Inflammatory macrophage treated with lipopolysaccharide for 4 hours (primary cell): ENCODE measurements at places on chromosomes 12 and 14.

DNA sequence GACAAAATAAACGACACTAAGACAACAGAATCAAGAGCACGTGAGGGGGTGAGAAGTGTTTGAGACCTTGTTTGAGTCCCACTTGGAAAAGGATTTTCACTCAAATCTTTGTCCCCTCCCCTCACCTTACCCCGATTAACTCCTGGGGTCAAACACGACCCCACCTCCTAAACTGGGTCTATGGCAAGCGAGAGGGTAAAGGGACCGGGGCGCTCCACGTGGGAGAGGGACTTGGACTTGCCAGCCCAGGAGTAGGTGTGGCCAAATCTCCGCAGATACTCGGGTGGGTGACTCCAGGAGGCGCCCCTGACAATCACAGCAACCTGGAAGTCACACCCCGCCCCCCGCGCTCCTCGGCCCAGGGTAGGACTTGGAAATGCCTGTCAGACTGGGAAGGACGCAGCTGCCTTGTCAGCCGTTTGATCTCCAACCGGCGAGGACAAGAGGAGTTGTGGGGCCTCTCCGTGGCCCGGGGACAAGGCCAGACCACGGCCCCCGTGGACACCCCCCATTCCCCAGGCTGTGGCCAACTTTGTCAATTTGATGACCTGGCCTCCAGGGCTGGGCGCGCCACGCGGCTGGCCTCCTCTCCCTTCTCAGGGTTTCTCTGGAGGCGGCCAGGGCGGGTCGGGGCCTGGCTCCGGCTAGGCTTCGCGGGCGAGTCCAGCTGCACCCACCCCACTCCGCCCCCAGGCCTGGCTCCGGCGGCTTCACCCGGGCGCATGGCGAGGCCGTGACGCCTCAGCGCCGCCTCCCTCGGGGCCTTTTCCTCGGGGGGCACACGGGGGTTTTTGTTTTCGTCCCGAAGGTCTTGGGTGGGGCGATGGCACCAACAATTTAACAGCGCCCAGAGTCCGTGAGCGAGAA is 1.1 kb upstream of the BCL11B start:
- DNase-seq, result no peak

- DNase-seq, result no peak
These were observed 82.3 kb downstream of the RGS6 start for GRCh38 chr14:72014486-72014885.

GRCh38 chr12:102501773-102502172 is 21.4 kb upstream of the IGF1 start:
- peak; percentile 29 for DNase-seq

DNA sequence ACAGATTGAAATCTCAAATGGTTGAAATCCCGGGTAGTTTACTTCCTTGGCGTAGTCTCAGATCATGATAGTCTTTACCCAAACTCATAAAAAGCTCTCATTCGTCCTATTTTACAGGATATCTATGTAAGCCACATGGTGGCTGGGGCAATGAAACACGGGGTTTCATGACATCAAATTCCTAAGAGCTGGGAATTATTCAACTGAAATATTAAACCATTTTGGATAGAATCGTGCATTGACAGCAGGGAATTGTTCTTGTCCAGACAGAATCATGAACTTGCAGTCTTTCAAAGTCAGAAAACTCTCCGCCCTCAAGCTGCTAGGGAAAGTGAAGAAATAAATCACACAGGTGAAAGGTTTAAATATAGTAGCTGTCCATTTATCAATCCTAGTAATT is 33.2 kb upstream of the PRKAB1 start:
- no peak for DNase-seq

GRCh38 chr14:55136241-55136640 is 7.2 kb downstream of the LGALS3 start:
- DNase-seq, result no peak

DNA sequence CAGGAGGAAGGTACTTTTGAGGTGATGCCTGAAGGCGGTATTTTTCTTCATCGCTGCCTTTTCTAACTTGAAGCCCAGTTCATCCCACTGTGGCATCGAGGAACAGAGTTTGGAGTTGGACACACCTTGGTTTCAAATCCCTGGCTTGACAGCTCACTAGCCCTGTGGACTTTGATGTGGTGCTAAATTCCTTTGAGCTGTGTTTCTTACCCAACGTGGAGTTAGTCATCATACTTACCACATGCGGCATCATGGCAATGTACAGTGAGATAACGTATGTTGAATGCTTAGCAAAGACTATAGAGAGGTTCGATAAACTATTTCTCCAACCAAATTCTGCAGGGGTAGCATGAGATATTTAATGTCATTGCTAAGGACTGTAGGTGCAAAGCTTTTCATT is 3.4 kb downstream of the PLEKHG3 start:
- DNase-seq, result peak; percentile 60

DNA sequence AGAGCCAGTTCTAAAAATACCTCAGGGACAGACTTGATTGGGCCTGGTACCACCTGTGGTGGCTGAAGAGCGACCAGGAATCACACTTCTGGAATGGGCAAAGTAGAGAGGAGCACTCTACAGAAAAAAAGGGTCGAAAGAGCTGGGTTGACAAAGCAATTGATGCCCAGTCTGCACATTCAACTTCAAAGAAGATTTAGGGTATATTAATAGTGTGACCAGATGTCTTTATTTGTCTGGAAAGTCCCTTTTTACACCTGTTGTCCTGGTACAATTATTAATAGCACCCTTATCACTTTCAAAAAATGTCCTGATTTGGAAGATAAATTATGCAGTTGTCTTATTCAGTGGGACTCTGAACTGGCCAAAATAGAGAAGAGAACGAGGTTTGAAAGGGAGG is 137.5 kb downstream of the DYRK2 start:
- no peak for DNase-seq

DNA sequence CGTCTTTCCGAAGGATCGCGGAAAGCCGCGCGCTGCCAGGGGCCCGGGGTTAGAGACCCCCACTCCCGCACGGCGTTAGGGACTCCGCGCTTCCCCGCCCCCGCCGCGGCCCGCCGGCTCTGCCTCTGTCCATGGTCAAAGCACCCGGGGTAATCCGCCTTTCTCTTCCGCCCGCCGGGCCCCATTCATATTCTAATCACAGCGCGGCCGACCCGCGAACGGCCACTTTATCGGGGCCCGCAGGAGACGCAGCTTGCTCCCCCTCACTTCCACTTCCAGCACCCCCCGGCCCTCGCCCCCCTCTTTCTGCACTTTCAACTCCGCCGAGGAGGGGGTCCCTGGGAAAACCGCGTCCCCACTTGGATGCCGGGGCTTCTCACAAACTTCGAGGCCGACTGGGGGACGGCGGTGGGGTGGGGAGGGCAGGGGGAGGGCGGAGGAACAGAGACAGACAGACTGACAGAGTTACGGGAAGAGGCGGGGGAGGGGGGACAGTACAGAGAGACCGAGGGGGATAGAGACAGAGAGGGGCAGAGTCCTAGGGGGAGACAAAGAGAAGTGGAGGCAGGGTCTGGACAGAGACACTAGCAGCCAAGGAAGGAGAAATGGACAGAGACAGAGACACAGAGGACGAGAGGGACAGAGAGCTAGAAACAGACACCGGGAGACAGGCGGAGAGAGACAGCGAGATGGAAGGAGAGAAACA is 1.1 kb upstream of the RFX4 start:
- no peak for DNase-seq

DNA sequence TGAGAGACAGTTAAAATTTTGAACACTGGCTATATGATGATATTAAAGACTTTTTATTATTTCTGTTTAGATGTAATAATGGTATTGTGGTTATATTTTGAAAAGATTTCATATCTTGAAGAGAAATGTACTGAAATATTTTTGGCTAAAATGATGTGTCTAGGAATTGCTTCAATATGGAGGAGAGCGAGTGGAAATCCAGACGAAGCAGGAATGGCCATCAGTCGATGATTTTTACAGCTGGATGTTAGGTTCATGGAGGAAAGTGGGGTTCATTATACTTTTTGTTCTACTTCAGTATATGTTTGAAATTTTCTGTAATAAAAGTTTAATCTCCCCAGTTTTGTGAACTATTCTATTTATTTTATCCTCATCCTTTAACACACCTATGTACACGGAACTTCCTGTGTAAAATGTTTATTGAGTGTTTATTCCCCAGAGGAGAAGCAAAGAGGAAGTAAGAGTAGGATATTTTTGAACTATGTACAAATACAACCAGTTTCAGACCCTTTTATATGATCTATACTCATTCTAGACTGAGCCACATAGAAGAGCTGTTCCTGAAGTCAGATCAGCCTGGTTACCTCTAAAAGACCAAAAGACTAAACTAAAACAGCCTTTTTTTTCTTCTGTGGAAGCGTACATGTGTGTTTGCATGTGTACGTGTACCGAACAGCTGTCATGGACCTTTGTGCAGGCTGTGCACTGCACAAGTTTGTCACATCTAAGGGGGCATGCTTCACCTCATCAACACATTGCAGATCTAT is 211.0 kb upstream of the NUDT4 start:
- DNase-seq, result no peak

DNA sequence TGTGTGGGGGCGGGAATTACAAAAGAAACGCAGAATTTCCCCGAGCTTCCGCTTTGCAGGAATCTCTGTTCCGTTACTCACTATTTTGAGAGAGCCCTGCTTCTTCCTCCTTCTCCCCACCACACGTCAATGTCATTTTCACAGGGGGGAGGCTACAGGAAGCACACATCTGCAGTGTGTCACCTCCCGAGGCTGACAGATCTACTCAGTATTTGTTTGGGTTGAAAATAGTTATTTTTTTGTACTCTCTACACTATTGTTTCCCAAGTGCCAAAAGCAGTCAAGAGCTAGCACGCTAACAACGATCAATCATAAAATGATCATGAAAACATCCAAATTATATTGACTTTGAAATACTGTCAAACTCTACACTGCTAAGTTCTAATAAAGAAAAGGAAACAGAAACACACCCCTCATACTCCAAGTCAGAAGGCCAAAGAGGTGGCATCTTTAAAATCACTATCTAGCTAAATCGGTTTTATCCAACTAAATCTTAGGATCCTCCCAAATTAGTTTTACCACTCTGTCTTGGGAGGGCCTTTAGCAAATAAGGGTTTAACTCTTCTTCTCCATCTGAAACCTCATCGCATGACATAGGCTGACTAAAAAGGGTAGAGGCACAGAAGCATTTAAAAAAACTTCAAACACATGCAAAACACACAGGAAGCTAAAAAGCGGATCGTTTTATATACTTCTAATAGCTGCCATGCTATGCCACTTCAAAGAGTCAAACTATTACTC is 51.8 kb downstream of the FOXN3 start:
- peak; percentile 97 for DNase-seq

DNA sequence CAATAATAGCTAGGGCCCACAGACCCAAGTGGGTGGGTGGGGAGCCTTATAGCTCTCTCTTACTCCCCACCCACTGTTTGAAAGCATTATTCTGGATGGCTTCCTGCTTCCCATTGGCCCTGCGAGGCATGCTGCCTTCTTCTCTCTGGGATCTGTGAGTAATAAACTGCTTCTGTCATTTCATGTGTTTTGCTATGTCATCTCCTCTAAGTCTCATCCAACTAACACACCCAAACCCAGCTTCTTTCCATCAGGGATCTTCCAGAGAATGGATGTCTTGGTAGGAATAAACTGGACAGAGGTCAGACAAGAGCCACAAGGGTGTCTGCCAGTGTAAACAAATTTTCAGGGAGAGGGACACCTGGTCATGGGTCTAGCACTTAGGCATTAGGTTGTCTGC is 66.4 kb upstream of the BDKRB2 start:
- no peak for DNase-seq

DNA sequence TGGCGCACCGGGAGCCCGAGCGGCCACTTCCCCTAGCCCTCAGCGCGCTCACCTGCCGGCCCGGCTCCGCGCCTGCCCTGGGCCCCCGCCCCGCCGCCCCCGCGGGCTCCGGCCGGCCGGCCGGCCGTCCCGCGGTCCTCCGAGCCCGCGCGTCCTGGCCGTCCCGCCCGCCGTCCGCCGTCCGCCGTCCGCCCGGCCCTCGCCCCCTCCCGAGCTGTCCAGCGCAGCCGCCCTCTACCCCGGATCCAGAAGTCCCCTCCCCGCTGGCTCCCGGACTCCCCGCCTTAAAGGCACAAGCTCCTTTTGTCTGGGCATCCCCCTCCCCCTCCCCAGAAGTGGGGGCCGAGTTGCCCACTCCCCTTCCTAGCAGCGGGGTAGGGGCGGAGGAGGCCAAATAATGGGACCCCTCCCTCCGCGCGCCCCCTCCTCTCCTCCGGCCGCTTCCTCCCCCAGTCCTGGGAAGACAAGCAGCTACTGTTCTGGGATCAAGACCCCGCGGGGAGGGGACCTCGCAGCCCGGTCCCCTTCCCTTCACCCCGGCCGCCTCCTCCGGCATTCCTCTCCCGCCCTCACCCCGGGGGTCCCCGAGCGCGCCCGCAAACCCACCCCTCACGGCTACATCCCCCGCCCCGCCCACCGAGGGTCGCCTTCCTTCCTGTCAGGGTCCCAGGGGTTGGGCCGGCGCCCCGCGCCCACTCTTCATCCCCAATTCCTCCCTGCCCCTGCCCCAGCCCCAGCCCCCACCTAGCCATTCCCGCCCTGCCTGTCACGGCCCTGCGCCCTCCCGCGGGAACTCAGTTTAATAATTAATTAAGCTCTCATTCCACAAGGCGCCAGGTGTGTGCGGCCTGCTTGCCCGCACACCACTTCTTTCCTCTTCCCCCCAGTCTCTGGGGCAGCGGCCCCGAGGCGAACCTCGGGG is at the start of gene ADCY6:
Gene ADCY6 (minus strand): TSS at position 236 of the 922 bp plus-strand sequence. CDS start 5,655 bp downstream, outside the sequence.
- DNase-seq, result no peak

- no peak for DNase-seq
These were observed 119.2 kb upstream of the NCOR2 start for GRCh38 chr12:124686370-124687173.

DNA sequence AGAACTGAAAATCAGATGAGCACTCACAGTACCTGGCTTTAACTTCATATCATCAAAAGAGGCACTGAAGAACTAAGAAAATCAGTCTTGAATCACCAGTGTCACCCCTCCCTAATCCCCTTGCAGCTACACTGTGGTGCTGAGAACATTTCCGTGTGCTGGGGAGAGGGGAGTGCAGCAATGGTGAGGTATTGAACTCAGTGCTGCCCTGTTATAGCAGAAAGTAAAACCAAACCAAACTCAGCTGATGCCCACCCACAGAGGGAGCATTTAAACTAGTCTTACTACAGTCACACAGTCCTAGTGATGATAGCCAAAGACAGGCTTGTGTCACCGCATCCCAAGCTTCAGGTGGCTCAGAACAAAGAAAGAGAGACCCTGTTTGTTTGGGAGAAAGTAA is 122.1 kb downstream of the CPNE8 start:
- no peak for DNase-seq

DNA sequence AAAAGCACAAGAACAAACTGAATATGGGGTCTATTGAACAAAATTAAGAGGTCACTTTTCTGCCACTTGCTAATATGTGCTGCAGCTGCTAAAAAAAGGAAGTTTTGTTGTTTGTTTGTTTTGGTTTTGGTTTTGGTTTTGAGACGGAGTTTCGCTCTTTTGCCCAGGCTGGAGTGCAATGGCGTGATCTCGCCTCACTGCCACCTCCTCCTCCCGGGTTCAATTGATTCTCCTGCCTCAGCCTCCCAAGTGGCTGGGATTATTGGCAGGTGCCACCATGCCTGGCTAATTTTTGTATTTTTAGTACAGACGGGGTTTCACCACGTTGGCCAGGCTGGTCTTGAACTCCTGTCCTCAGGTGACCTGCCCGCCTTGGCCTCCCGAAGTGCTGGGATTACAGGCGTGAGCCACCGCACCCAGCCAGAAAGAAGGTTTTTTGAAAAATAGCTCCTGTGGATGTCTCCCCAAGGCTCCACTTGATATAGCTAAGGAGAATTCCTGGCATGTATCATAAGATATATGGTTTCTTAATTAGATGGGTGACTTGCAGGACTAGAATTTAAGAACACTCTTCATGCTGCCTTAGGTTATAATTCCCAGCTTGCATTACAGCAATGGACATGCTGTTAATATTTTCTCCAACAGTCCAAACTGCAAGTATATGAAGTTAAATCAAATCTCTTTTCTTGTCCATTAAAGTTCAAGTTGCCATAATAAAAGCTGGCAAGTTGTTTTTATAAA is 237.6 kb upstream of the AMIGO2 start:
- peak; percentile 74 for DNase-seq
